CD4-positive, alpha-beta T cell treated with Interleukin-15 for 4 hours (primary cell): ENCODE measurements at places on chromosomes 5 and 9.

GRCh38 chr9:70859694-70860093 is 261.7 kb downstream of the TRPM3 start:
- no peak for DNase-seq

DNA sequence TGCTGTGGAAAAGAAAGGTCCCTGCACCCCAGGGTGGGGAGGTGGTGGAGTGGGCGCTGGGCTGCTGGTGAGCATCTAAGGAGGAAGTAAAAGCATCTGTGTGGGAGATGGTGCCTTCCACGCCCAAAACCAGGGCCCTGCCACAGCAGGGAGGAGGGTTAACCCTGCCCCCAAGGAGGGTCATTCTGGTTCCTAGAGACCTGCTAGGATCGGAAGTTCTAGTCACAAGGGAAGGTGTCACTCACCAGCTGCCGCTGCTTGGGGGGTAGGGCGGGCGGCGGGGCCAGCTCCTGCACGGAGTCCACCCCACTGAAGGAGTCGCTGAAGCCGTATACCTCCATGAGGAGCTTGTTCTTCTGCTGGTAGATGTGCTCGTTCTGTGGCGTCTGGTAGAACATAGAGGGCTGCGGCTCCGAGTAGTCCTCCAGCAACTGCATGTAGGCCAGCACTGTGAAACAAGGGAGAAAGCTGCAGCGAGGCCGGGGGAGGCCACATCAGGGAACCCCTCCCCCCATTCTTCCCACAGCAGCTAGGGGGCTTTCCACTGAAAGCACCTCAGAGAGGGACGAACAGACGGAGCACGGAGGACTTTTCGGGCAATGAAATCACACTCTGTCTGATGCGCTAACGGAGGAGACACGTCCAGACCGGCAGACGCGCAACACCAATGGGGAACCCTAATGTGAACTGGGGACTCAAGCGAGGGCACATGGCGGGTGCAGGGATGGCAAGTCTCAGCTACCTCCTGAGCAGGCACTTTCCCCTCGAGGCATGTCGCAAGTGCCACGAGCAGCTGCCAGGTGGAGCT is 76.4 kb downstream of the PRRT1B start:
- no peak for DNase-seq

GRCh38 chr9:105098370-105098769 is 146.1 kb upstream of the SLC44A1 start:
- no peak for DNase-seq

- no peak for DNase-seq
Observed at GRCh38 chr5:166529200-166529599, 1762.2 kb upstream of the WWC1 start.

DNA sequence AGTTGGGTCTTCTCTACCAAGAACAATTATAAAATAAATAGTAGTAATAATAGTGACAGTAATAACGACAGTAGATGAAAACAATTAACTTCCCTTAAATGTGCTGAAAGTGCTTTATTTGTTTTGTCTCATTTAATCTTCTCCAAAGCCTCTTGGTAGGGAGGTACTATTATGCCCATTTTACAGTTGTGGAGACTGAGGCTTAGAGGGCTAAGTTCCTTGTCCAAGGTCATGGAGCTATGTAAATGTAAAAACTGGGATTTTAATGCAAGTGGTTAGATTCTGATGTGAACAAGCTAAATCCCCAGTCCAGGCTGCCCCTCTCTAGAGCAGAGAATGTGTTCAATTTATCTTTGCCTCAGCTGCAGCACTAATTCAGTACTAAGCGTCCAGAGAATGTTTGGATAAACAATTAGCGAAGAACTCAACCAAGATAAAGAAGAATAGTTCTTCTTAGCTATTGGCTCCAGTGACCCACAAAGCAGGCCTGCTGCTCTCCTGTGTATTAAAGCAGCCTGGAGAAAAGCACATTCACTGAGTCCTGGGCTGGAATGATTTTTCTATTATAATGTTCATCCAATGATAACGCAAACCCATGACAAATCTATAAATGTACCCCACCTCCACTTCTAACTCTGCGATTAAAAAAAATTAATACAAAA is 68.8 kb downstream of the NPR3 start:
- DNase-seq: no peak

GRCh38 chr9:75233011-75233410 is 144.7 kb downstream of the OSTF1 start:
- DNase-seq: no peak

- DNase-seq: no peak
Observed at GRCh38 chr5:131749138-131749537, 47.7 kb downstream of the FNIP1 start.

DNA sequence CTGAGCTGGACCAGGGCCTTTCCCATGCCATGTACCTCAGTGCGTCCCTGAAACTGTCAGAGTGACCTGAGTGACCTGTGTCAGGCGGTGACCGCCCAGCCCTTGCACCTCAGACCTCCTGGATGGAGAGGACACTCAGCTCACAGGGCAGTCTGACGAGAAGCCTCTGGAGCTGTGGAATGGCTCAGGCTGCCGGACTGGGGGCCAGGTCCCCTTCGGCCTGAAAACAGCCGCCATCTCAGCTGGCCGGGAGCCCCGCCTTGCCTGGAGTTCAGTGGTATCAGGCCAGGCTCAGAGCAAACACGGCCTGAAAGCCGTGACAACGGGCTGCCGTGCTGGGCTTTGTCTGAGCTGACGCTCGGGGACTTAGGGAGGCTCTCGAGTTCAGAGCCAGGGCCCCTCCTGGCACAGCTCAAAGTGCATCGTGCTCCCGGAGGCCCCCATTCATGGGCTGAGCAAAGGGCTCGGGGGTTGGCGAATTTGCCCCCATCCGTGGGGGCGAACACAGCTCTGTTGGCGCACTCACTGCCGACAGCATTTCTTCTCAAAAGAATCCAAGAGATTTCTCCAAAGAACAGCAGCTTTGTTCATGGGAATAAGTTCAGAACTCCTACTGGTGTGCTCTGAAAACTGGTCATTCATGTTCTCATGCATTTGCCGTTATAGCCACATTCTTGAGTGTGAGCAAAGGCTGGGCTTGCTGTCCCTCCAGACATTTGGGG is 8.4 kb upstream of the SLC9A3 start:
- DNase-seq: no peak

DNA sequence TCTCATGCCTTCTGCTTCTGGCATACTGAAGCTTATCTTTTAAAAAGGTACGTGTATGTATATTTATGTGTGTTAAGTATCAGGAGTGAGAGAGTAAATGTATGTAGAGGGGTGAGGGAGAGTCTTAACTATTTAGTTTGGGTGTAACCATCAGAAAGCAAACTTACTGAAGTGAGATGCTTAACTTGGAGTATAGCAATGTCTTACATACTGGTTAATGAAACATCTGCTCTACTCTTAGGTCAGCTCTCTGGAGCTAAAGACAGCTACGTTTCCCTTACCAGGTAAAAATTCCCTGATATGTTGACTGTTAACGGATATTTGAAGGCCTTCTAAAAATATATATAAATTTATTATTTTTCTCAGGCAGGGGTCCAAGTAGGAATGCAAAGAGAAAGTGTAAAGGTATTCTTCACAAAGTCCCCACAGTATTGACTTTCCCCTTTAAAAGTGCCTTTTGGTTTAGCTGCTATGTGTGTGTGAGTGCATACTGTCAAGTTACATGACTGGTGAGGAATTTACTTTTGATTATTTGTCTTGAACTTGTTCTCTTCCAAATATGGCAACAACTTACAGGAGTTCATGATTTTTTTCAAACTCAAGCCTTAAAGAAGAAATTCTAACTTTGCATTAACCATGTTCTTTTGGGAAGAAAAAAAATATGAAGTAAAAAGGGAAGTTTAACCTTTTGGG is 12.3 kb upstream of the C5orf24 start:
- no peak for DNase-seq

GRCh38 chr5:51598026-51598425 is 214.8 kb downstream of the ISL1 start:
- no peak for DNase-seq

- no peak for DNase-seq
Observed at GRCh38 chr5:35908814-35909213, 29.6 kb downstream of the CAPSL start.

GRCh38 chr9:98191671-98192502 is 550 bp downstream of the CORO2A start:
- peak; percentile 23 for DNase-seq

DNA sequence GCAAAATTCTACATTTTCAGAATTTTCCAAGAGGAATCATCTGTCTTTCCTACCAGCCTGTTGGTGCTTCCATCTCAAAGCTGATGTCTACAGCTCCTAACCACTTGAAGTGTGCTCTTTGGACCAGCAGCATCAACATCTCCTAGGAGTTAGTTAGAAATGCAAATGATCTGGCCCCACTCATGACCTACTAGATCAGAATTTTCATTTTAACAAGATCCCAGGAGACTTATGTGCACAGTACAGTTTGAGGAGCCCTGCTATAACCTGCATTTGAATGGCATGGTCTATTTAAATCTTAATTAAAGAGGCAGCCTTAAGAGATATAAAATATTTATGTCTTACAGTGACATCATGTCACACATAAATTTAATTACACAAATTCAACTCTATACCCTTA is 33.8 kb downstream of the ITK start:
- DNase-seq: no peak

DNA sequence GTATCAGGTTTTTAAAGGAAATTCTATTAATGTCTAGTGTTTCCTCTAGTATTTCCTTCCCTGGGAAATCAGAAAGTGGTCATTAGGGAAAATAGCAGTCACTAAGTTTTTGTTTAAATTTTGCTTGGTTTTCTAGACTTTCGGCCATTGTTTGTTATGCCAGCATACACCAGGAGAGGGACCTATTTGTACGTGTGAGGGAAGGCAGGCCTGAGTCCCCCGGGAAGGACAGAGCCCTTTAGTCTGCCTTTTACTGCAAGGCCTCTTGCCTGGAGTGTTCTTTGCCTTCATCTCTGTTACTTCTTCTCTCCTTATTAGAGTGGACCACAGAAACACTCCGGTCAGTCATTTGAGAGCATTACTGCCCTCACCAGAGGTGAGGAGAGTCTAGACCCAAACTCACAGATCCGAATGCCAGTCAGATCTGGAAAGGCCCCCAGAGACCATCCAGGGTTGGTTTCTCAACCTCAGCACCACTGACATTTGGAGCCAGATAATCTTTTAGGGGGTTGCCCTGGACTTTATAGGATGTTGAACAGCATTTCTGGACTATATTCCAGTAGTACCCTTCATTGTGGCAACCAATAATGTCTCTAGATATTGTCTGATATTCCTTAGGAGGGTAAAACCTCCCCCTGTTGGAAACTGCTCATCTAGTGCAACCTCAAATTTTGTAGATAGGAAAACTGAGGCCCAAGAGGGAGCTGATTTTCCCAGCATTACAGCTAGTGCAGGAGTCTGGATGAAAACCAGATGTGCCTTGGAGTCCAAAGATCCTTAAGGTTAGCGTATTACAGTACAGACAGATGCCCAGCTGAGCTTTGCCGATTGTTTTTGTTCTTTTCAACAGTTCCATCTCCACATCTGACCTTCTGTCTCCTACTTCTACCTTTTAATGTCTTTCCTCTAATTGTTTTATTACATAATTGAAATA is 93.0 kb upstream of the NIPAL4 start:
- DNase-seq: no peak

- DNase-seq: no peak
Observed at GRCh38 chr9:8585036-8585435, 785.5 kb upstream of the DMAC1 start.

DNA sequence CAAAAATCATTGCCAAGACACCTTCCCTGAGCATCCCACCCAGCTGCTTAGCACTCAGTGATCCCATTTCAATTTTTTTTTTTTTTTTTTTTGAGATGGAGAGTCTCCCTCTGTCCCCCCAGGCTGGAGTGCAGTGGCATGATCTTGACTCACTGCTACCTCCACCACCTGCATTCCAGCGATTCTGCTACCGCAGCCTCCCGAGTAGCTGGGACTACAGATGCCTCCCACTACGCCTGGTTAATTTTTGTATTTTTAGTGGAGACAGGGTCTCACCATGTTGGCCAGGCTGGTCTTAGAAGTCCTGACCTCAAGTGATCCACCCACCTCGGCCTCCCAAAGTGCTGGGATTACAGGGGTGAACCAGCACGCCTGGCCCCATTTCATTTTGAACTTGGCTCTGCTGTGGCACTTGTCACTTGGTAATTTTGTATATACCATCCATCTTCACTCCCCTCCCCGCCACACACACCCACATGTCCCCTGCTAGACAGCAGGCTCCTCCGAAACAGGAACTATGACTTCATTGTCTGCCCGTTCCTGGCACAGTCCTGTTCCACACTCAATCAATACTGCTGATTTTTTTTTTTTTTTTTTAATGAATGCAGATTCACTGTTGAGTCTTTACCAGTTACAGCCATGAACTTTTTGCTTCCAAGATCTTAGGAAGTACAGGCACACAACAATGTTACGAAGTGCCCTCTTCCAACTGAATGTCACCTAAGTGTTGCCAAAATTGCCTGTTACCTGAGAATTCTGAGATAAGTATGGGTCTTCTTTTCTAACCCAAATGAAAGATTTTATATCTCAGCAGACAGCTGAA is 17.3 kb upstream of the ZBTB34 start:
- no peak for DNase-seq

DNA sequence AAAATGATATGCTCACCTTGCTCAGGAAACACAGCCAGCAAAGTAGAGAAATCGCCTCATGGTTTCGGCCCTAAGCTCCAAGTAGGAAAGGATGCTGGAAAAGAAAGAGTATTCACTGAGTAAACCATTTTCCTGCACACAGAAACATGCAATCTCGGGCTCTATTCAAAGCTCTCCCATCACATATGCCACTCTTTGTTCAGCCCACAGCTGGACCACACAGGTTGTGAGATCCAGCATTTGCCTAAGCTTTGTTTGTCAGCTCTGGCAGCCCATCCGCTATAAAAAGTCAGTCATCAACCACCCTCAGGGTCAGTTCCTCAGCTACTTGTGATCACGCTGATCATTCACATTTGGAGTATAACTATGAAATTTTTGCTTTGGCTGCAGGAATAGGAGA is 96.5 kb upstream of the SMARCA2 start:
- DNase-seq: no peak

- DNase-seq: no peak
Observed at GRCh38 chr5:18807256-18808149, 1173.2 kb downstream of the TAF11L14 start.

- peak; percentile 43 for DNase-seq
Observed at GRCh38 chr5:146878476-146879172, at the start of gene PPP2R2B. TSS of gene PPP2R2B (minus strand) at chr5:146878757.

DNA sequence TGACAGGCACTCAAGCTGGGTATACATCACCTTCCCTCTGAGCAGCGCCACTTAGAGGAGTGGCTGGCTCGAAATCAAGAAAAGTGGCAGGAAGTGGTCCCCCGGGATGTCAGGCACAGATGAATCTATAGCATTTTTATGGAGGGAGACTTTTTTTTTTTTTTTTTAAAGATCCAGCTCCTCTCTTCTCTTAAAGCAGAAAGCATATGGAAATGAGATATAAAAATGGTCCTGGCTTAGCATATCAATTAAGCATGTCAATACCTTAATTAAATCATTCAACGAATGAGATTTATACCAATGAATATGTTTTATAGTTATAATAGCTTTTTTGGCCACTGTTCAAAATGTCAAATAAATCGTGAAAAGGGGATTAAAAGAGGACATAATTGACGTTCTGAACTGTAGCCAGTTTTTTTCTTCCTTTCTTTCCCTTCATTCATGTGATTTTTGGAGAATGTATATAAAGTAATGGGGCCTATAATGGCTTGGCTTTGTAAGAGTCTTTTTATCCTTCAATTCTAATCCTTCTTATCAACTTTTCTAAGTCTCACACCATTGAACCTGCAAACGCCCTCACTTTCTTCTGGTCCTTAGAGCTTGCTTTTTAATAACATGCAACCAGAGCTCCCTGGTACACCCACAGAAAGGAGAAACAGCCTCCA is 319.2 kb upstream of the PANK3 start:
- DNase-seq: no peak

- DNase-seq: no peak
Observed at GRCh38 chr9:81999806-82000205, 11.2 kb downstream of the SPATA31D1 start.
